ENCODE measurements at places on chromosomes 13 and 19.

GRCh38 chr13:107192289-107192688 lies 624.4 kb upstream of the ARGLU1 start:
- peak; percentile 81 for DNase-seq

DNA sequence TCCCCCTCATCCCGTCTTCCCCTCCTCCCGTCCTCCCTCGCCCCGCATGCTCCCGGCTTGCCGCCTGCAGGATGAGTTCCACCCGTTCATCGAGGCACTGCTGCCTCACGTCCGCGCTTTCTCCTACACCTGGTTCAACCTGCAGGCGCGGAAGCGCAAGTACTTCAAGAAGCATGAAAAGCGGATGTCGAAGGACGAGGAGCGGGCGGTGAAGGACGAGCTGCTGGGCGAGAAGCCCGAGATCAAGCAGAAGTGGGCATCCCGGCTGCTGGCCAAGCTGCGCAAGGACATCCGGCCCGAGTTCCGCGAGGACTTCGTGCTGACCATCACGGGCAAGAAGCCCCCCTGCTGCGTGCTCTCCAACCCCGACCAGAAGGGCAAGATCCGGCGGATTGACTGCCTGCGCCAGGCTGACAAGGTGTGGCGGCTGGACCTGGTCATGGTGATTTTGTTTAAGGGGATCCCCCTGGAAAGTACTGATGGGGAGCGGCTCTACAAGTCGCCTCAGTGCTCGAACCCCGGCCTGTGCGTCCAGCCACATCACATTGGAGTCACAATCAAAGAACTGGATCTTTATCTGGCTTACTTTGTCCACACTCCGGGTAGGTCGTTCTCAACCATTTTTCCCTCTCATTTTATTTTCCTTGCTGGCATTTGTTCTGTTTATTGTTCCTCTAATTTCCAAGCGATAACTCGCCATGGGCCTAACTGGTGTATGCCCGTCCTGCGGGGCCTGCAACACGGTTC lies 29.8 kb downstream of the NFIX start:
- DNase-seq = peak; percentile 68

DNA sequence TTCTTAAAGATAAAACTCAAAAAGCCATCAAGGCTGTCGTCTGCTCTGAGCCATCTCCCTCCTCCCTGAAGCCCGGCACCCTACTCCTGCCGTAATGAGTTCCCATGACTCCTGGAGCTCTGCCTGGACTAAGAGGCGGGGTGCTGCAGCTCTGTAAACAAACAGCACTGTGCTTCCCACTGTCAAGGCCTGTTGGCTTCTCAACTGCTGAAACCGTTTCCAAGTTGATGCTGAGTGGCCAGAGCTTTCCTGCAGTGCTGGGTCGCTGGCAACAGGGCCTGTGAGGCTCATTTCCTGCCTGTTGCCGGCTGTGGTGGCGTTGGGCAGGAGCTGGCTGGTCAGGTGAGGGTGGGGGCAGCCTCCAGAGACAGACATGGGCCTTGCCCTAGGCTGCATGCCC lies 26.7 kb upstream of the ISYNA1 start:
- DNase-seq = peak; percentile 55

GRCh38 chr13:106701771-106702341 lies 133.9 kb upstream of the ARGLU1 start:
- DNase-seq = no peak

DNA sequence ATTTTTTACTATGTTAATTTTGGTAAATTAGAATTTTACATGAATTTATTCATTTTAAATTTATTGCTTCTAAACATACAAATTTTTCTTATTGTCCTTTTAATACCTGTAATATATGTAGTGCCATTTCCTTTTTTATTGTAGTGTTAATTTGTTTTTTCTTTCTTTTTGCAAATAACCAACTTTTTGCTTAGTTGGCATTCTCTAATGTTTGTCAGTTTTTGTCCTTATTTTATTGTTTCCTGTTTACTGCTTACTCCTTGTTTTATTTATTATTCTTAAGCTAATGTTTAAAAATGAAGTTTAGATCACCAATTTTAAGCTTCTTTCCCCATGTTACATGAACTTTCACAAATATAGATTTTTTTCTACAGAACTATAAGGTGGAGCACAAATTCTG lies 516.6 kb downstream of the SLITRK1 start:
- no peak for DNase-seq

DNA sequence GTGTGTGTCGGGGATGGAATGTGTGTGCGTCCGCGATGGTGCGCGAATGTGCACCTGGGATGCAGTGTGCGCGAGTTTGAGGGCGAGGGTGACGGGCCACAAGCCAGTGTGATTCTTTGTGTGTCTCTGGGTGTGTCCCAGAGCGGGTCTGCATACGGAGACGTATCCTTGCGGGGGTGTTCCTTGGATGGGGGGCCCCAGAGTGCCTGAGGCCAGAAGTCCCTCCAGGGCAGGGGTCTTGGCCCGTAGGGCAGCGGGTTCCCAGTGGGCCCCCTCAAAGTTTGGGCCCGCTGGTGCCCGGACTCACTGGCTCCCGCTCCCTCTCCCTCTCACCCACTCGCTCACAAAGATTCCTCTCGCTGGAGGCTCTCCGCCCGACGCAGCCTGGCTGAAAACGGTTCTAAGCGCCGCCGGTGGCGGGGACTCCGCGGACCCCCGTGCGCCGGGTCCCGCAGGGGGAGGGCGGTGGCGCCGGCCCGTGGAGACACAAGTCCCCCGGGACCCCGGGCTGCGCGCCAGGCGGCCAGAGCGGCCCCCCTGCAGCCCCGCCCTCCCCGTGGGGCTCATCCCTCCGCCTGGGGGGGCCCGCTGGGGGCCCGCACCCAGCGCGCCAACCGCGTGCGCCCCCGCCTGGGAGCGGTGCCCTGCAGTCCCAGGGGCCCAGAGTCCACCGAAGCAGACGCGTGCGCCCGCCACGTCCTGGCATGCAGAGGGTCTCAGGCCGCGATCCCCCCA lies 886 bp downstream of the CRLF1 start:
- peak; percentile 25 for DNase-seq

DNA sequence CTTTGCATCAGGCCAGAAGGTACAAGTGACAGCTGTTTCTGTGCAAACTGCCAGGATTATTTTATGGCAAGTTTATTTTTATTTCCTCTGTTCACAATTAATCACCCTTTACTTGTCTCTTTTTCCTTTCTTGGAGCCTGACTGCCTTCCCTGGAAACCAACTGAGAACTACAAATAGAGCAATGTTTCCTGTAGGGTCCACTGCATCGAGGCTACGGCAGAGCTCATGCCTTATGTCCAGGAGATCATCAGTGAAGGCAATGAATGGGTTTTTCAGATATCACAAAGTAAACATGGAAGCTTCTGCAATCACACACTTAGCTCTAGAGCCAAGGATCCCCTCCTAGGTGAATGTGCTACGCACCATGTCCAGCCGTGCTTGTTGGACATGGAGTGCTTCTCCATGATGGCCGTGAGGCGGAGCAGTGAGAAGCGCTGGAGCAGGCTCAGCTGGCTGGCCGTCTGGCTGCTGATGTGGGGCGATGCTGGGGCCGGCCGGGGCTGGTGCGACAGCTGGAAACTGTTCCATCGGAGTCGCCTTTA lies 110.9 kb downstream of the KL start:
- DNase-seq = no peak

GRCh38 chr19:10620786-10621185 lies 4.6 kb upstream of the SLC44A2 start:
- no peak for DNase-seq

Measured in DMS53 (cell line).